ENCODE measurements at places on chromosomes 16 and 17.
A peak's percentile ranks its signal among the peaks of the same experiment; 100 is the strongest.

- DNase-seq = peak; percentile 49
These were observed 7.6 kb downstream of the PRR29 start for GRCh38 chr17:64005734-64006167.

- no peak for DNase-seq
These were observed 46.4 kb downstream of the MYH11 start for GRCh38 chr16:15810411-15810810.

- no peak for DNase-seq
These were observed 64.8 kb downstream of the TUBD1 start for GRCh38 chr17:59827721-59828477.

DNA sequence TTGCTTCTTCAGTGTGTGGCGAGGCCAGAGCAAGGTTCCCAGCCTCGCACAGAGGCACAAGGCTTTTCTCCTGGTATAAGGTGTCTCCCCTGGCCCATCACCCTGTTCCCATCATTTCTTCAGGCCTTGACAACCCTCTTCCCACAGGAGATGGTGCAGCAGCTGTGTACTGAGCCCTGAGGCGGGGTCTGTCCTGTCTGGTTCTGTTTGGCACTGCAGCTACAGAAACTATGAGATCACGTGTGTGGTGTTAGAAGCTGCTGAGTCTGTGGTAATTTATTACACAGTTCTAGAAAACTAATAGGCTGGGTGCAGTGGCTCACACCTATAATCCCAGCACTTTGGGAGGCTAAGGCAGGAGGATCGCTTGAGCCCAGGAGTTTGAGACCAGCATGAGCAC lies 7.2 kb downstream of the PLA2G15 start:
- no peak for DNase-seq

GRCh38 chr17:77540531-77540930 lies 399.8 kb downstream of the SEC14L1 start:
- no peak for DNase-seq
